Renal cortical epithelial cell (primary cell): ENCODE measurements at places on chromosomes 16 and 17. TPM values are rescaled to one million over a fixed set of nuclear protein-coding genes. Genes with fewer than 3 reads are reported as not detected.

- no peak for DNase-seq
These were observed 9.3 kb upstream of the KRT17 start for GRCh38 chr17:41633556-41634199.

GRCh38 chr16:30924076-30924912 is 922 bp downstream of the FBXL19 start:
- DNase-seq: no peak

DNA sequence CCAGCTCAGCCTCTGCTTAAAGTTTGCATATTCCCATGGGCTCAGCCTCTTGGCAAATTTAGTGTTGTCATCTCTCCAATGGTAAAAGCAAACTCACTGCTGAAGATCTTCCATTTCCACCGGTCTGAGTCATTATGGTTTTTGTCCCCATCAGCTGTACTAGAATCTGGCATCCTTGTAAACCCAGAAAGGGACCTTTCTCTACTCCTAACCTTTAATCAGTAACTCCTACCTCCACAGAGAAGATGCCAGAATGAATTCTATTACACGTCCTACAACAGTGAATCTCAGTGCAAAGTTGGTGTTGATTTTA is 45.8 kb downstream of the ZNF652 start:
- peak; percentile 32 for DNase-seq

GRCh38 chr17:44604116-44604761 is 47.0 kb downstream of the FZD2 start:
- DNase-seq: no peak

DNA sequence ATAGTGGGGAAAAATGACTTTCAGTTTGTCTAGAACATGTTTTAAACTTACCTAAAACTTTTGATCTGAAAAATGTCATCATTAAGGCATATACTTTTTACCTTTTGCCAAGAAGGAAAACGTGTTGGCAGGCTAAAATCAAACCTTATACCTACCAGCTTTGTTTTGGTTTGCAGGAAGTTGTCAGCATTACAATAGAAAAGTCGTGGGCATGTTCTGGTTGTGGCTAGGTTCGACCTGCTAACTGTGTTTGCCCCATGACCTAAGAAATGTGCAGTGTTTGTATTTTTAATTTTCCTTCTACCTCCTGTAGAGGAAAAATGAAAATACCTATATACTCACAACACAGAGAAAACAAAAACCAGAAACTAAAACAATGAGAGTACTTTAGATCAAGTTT is 13.0 kb downstream of the SKAP1 start:
- DNase-seq: no peak

The DEXI gene
- total RNA-seq: 29.2 and 47.1 TPM in 2 replicates

GRCh38 chr16:55901566-55902217 is 26.5 kb upstream of the CES5A start:
- no peak for DNase-seq

- no peak for DNase-seq
These were observed 7.8 kb downstream of the DLX3 start for GRCh38 chr17:49987290-49987585.

DNA sequence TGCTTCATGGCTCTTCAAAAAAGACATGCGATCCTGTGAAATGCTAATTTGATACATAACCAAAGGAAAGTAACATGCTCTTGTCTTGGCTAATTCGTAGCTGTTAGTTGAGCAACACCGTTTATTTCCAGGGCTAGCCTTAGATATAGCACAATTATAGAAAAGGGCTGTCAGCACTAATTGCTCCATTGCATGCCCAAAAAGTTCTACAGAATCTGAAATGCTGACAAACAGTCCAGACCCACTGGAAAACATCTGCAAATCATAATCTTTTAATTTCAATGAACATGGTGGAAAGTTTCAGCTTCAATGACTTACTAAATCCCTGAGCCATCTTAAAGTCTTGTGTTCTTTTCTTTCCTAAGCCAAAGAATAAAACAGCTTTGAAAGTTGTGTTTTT is 42.9 kb upstream of the NUDT7 start:
- no peak for DNase-seq
